ENCODE measurements at places on chromosomes 5 and 9.

DNA sequence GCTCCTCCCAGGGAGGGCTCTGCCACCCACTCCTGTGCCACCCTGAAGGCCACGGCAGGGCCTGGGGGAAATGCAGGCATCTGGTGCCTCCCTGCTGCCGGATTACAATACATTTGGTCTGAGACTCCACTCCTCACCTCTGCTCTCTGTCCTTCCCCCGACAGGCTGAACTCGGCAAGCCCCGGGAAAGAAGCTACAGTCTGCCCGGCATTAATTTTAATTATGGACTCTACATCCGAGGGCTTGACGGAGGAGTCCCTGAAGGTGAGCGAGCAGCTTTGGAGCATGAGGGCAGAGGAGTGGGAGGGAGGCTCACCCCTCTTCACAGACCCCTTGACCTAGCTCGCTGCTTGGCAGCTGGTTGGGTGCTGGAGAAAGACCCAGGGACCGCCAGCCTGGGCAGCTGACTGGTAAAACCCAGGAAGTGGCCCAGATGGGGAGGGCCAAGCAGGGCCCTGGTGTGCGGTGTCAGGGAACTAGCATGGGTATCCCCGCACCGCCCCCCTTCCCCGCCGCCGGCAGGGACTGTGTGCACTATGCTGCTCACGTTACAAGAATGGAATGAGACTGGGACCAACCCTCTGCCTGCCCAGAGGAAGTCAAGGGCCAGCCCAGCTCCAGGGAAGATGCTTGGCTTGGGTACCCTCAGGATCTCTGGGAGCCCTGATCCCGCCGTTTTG, 83.7 kb upstream of the BARHL1 start:
- DNase-seq = no peak

DNA sequence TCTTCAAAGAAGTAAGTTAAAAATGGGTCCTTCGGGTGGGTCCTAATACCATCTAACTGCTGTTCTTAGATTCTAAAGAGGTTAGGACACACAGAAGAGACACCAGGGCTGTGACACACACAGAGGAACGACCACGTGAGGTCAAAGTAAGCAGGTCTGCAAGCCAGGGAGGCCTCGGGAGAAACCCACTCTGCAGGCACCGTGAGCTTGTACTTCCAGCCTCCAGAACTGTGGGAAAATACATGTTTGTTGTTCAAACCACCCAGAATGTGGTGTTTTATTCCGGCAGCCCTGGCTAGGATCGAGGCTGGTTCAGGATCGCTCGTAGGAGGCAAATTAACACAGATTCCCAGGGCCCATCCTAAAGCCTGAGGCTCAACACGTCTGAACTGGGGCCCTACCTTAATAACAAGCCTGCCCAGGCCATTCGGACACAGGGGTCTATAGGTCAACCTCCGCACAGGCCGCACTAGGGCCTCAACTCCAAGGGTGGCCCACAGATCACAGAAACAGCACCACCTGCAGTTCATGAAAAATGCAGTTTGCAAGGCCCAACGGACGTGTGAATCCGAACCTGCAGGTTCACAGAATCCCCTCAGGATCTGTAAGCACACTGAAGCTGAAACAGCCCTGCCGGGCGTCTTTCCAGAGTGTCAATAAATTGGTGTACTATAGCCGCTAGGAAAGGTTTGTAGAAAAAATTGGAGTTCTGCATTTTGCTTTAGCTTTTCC, 7.1 kb downstream of the MED10 start:
- no peak for DNase-seq

DNA sequence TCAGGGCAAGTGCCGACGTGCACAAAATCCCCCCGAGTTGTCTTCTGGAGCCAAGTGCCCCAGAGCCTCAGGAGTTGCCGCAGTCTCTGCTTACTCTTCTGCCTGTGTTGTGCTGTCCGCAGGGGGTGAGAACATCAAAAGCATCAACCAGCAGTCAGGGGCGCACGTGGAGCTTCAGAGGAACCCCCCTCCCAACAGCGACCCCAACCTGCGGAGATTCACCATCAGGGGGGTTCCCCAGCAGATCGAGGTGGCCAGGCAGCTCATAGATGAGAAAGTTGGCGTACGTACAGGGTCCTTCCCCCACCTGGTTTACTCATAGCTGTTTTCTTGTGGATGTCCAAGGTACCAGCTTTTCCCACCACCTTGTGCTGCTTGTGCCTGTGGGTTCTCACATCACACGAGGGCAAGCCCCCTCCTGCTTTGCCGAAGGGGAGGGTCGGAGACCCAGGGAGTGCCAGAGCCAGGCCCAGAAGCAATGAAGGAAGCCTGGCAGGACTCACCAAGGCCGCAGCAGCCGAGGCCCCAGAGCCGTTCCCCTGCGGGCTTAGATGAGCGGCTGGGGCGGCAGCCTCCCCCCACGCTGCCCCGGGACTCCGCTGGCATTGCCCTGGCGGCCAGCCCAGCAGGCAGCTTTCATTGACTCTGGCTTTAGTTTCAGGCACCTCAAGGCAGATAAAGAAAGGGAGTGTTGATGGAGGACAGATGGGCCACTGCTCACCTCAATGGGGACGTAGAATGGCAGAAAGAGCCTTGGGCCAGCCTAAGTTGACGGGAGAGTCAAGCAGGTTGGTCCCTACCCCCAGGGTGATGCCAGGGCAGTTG, 33.7 kb upstream of the PRDM12 start:
- no peak for DNase-seq

GRCh38 chr9:76891874-76892273, 14.0 kb downstream of the PRUNE2 start:
- DNase-seq = no peak

- no peak for DNase-seq
These were observed 747 bp upstream of the UNC5A start for GRCh38 chr5:176809544-176810080.

DNA sequence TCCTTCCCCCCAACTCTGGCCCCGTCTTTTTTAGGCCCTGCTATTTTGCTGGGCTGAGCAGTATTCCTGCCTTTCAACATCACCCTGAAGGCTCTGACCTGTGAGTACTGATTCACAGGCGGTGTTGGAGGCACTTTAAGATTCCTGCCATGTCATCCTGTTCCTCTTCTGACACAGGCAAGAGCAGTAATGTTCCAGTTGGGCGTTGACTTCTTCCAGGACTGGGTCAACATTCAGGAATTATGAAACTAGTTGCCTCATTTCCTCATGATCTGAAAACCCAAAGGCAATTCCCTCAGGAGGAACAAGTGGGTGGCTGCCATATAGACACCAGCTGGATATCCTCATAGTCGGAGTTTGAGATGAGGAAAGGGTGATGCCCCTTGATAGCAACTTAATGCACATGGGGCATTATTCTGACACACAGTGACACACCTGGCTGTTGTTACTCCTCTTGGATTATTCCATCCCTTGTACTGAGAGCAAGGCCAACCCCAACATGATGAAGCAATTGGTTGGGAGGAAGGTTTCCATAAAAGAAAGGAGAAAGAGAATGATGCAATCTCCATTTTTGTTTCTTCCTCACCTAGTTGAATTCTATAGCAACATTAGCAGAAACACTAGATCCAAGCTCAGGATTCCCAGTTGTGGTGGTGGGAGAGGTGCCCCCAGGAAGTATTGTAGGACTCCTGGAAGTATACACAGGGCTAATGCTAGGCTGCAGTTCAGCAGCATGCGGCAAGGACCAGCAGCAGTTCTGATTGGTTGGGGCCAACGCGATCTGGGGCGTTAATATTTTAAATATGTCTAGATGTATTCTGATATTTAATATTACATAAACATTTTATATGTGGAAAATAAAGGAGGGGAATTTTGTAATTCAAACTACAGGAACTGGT, 19.6 kb upstream of the GLRX start:
- no peak for DNase-seq

DNA sequence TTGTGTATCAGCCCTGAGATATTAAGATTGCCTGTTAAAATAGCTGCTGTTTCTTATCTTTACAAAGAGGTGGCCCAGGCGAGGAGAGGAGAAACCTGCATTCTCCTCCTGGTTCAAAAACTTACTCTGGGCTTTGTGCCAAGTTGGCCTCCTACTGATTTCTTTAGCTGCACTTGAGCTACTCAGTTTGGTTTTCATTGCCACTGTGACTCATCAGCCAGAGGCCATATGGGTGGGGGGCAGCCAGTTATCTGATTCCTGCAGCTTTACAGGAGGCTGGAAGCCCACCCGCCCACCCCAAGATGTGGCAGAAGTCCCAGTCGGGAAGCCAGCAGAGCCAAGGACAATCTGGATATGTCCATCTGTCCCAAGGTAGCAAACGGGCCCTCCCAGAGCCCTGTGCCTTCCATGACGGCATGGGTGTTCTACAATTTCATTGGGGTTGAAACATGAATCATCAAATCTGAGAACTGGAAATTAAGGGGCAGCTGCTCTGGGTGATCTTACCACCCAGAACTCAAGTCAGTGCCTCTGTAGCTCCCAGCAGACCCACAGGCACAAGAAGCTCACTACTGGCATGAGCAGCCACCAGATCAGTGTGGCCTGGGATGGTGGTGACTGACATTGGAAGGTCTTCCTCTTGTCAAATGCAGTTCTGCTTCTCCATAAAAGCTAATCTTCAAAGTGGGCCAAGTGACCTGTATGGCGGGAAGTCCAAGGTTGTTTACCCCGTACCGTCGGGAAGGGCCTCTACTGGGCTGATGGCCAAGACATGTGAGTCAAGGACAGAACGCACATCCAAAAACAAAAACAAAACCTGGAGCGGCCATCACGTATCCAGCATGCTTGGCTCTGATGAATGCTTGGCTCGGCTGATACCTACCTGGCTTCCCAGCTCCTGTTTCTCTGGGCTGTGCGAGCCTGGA, 15.6 kb downstream of the FCN2 start:
- peak; percentile 69 for DNase-seq

GRCh38 chr9:131836607-131837315, 96.9 kb upstream of the RAPGEF1 start:
- DNase-seq = no peak

GRCh38 chr5:140114341-140115185, 654 bp downstream of the PURA start:
- peak; percentile 70 for DNase-seq

- DNase-seq = no peak
These were observed 19.5 kb downstream of the THBS4 start for GRCh38 chr5:80054682-80055081.

DNA sequence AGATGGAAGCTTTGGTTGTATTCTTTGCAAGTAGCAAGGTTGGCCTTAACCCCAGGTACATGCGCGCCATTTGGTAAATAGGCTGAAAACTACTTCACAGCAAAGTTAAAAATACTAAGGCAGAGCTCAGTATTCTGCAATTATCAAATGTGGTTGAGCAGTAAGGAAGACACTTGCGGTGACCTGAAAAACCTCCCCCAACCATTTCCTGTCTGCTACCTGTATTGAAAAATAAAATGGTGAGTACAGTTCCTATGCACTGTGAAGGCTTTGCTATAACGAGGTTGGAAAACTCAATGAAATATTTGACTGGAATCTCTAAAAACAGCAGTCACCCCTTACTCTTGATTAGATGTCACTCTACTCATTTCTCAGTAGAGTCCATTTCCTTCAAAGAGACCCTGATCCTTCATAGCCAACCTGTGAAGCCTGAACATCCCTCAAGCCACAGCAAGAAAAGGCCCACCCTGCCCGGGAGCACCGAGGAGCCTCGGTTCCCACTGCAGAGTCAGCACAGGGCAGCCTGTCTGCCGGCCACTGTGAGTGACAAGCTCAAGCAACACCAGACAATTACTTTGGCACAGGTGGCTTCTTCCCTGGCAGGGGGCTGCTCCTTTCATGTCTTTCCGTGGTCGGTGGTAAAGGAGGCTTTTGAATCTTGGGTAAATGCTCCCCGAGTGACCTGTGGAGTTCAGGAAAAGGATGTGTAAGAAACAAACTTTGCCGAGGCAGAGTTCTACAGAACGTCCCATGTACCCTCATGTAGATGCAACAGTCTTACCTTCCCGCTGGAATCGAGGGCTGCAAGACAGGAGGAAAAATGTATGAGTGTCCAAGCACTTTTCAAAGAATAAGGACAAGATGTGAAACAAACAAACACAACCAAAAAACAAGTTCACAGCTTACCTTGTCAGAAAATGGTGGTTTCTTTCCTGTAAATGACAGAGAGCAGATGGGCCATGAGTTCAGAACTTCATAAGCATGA, 29.6 kb downstream of the C5orf58 start:
- DNase-seq = no peak

DNA sequence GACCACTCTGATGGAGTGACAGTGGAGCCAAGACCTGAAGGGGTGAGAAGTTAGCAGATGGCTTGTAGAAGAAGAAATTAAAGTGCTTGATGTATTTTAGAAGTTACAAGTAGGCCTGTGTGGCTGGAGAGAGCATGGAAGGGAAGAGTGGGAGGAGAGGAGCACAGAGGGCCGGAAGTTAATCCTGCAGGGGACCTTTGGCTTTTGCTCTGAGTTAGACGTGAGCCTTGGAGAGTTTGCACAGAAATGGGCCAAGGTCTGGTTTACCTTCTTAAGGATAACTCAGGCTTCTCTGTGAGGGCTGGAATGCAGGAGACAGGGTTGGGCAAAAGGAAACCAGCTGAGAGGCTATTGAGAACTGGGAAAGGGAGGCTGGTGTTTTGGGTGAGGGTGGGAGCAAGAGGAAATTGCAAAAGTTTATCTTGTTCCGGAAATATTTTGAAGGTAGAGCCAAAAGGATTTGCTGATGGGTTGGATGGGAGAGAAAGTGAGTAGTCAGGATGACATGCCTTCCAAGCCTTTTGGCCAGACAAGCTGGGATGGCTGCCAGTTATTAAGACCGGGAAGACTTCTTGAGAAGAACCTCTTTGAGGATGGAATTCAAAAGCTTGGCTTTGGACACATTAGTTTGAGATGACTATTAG, 17.5 kb upstream of the F2RL1 start:
- no peak for DNase-seq

DNA sequence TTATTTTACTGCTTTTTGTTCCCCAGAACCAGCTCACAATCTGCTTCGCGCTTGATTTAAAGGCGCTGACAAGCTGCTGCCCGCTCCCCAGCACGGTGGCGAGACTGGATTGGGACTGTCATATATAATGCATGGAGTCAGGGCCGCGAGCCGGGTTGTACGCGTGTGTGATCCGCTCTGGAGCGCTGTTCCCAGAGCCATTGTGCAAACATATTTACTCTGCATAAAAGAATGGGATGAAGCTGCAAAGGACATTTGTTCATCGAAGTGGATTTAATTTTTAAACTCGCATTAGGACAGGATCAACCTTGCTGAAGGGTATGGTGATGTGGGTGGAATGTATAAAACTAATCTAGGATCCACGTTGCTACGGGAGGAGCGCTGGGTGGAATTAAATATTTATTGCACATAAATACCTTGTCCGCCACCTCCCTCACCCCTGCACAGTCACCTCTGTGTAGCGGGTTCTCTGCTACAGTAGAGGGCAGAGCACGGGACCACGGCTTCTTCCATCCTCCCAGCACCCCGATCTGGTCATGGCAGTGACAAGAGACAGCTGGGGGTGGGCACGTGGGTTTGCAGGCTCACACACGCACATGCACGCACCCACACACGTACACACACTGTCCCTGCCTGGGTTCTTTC, 18.1 kb upstream of the FCN1 start:
- DNase-seq = no peak

DNA sequence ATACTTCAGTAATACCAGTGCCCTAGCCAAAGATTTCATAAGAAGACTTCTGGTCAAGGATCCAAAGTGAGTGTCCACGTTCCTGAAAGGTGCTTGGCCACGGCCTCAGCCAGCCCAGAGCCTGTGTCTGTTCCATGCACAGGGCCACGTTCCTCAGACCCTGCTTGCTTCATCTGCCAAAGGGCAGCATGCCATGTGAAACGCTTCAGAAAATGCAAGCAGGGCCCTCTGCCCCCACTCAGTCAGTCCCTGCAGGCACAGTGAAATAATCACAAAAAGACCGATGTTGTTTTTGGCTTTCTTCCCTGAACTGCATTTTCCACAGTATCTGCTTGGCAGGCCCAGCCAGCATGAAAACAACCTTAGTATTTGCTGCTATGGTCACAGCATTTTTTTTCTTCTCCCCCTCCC, 85.5 kb upstream of the CTSL start:
- peak; percentile 67 for DNase-seq

Measured in femur (tissue), 1 donor.